Stimulated activated CD8-positive, alpha-beta memory T cell treated with anti-CD3 and anti-CD28 coated beads, Interleukin-2, amount 100 ng/mL, for 1 hour (primary cell): ENCODE measurements at places on chromosomes 3 and 15.

DNA sequence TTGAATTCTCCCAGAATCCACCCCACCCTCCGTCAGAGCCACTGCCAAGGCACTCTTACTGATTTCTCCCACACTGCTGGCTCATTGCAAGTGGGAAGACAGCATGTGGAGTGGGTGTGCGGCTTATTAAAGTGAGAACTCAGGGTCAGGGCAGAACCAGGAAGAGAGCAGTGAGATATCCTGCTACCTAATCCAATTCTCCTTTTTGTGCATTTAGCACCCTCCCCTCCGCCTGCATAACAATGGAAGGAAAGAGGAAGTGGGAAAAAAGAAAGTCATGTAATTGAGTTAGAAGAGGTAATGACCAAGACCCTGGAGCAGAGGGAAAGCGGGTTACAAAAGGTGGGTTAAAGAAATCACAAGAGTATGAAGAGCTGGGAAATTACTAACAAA lies 27.8 kb upstream of the PIK3CB start:
- no peak for DNase-seq

DNA sequence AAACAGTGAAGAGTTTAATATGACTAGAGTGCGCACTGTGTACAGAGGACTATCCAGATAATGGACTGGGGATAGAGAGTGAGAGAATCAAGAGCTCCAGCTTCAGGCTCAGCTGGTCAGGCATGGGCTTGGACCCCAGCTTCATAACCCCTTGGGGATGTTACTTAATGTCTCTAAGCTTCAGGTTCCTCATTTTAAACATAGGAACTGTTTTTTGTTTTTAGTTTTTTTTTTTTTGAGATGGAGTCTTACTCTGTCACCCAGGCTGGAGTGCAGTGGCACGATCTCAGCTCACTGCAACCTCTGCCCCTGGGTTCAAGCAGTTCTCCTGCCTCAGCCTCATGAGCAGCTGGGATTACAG lies 9.9 kb upstream of the BRPF1 start:
- DNase-seq: no peak

GRCh38 chr3:79041621-79042020 lies 726.2 kb downstream of the ROBO1 start:
- no peak for DNase-seq

DNA sequence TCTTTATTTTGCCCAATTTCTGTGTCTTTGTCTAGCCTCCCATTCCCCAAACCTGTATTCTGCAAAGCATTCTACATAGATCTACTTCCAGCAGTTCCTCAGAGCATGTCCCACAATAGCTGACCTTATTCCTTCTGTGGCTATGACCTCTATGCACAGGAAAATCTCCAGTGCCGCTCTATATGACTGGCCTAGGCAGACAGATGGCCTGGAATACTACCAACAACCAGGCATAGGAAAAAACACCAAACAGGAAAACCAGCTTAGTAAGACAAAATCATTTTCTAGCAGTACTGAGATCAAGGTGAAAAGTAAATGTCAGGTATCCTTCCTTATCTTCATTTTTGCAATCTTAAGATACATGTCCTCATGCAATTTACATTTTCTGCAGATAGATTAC lies 1115.0 kb downstream of the IGSF11 start:
- no peak for DNase-seq

- no peak for DNase-seq
These were observed 3.2 kb downstream of the ANP32A start for GRCh38 chr15:68817304-68818065.
